EH (cell line): ENCODE measurements at places on chromosomes 4 and X.
A peak's percentile ranks its signal among the peaks of the same experiment; 100 is the strongest.

DNA sequence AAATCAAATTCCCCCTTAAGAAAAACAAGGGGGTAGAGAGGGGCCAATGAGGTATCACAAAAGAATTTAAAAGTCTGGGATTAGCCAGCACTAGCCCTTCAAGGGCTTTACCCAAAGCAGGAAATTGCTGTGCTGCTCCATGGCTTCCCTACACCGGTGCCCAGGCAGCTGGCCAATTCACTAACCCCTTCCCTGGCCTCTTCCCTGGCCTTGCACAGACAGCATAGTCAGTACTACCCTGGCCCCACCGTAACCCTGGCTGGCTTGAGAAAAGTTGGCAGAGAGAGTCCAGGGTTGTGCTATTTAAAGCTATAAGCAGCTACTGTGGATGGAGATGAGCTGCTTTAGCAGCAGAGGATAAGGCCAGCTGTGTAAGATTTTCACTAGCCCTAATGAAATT lies 43.1 kb downstream of the ADAMTS3 start:
- DNase-seq = peak; percentile 36

DNA sequence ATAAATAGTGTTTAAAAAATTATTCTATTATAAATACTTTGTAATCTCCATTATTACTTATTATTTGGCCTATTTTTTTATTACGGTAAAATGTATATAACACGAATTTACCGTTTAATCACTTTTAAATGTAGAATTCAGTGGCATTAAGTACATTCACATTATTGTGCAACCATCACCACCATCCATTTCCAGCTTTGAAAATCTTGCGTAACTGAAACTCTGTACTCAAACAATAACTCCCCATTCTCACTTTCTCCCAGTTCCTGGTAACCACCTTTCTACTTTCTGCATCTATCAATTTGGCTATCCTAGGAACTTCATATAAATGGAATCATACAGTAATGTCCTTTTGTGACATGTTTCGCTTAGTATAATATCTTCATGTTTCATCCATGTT lies 45.7 kb downstream of the PASD1 start:
- DNase-seq = no peak

- no peak for DNase-seq
Measured at GRCh38 chrX:100939333-100939732, 10.6 kb upstream of the XKRX start.

- peak; percentile 39 for DNase-seq
Measured at GRCh38 chr4:73998040-73999011, at the start of gene CXCL5. TSS of gene CXCL5 (minus strand) at chr4:73998677. CDS start at chr4:73998581, 96 bp downstream.

DNA sequence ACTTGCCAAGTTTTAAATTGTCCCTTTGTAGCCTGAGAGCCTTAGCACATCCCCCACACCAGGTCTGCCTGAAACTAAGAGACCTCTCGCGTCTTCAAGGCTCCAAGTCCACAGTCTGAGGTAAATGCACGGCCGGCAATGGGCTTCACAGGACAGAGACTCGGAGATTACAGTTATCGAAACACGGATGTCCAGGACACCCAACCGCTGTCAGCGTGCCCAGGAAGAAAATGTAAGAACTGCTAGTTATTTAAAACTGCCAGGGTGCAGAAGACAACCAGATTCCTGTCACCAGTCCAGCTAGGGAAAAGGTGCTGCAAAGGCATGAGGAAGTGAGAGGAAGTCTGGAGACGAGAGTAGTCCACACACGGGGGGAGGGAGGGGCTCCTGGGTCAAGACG lies 28.9 kb downstream of the ZNF827 start:
- peak; percentile 19 for DNase-seq

DNA sequence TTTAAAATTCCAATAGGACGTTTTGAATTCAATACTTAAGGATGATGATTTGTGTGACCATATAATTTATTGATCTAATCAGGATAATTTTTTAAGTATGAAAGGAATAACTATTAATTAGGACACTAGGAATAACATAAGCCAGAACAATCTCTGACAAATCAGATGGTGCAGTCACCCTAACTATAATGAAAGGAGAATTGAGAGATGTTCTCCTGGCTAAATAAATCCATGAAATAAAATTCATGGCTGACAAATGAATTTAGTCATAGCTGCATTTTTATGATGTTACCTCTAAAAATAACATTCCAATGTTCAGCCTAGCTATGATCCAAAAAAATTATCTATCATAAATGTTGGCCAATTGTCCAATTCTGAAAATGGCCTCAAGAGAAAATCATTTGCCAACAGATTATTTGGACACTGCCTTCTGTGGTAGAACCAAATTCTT lies 190.6 kb upstream of the NEIL3 start:
- DNase-seq = peak; percentile 48

GRCh38 chr4:3329887-3330286 lies 37.1 kb downstream of the RGS12 start:
- DNase-seq = no peak

DNA sequence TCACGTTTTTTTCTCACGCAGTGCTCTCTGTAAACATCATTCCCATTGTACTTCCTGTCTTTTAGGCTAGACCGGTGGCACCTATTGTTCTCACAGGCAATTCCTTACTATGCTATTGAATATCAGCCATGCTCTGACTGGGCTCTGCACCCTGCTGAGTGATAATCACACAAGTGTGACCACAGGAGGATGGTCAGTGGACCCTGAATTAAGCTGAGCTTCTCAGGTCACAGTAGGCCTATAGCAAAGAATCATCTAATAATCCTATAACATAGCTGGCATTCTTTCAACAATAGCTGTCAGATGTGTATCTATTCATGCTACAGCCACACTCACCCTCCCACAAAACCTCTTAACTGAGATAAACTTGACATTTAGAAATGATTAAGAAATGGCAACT lies 2399.8 kb upstream of the TENM3 start:
- DNase-seq = no peak

- peak; percentile 74 for DNase-seq
Measured at GRCh38 chr4:94491322-94491721, 39.6 kb downstream of the PDLIM5 start.

DNA sequence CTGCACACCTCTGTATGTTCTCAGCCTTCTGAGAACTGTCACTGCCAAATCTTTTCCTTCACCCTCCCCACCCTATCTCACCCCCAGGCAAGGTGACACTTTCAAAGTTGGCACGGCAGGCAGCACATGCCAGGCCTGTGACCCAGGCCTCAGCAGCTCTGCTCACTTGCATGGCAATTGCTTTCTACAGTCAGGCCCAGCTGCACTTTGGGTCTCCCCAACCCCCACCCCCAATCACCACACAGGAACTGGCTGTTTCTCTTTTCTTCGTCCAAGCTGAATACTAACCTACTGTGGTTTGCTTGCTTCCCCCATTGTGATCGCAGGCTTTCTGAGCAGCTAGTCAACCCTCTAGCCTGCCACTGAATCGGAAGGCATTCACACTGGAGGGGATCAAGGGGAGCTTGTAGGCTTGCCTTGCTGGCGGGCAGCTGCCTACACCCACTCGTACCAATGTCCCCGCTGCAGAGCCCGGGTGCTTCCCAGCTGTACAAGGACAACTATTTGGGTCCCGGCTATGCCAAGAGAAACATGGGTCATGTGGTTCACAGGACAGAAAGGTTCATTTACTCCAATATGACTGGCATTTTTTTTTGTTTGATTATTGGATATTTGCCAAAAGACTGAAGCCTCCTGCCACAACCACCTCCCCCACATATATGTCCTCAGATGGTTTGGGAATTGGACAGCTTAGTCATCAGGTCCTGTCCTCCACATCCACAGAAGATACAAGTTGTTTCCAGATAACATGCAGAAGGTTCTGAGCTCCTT lies 28.1 kb downstream of the SLC25A43 start:
- DNase-seq = peak; percentile 65

- no peak for DNase-seq
Measured at GRCh38 chrX:10195947-10196346, 39.2 kb downstream of the CLCN4 start.

DNA sequence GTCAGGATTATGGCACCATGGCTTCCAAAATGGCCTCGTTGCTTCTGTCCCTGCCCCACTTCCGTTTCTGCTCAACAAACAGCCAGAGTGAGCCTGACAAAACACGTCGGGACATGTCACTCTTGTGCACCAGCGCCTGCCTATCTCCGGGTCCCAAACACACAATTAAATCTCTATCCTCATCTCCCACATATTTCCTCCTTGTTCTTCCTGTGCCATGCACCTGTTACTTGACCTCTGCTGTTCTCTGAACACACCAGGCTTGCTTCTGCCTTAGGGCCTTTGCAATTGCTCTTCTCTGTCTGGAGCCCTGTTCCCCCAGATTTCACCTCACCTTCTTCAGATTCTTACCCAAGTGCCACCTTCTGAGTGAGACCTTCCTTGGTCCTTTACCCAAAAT lies 12.7 kb upstream of the CD38 start:
- no peak for DNase-seq

DNA sequence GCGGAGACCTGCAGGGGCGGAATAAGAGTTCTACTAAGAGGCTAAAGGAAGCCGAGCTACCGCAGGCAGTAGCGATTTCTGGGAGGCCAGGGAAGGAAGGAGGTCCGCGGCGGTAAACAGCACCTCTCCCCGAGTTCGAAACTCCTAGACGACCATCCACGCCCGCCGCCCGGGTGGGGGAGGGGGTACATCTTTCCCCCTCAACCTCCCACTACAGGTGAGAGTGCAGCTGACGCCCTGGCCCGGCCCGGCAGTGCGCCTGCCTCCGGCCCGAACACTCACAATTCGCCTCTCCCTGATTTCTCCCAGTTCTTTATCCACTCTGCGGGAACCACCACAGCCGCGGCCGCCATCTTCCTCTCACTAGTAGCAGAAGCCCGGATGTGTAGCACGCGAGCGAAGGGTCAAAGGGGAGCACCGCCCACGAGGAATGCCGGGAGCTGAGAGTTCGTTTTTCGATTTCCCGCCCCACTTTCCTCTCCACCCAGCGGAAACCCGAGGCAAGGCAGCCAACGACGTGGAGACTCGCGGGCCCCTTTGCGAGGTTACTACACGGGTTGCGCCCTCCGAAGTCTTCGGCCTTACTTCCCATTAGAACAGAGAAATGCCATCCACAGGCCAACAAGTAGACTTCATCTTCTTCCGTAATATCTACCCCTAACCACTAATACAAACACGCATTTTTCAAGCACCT lies at the start of gene THOC2:
Gene THOC2, minus strand, starts transcription at position 383 of the 694 bp plus-strand sequence. Its CDS starts 30 bp downstream, at position 353.
- DNase-seq = peak; percentile 89
